ENCODE measurements at places on chromosomes 7 and 10.

DNA sequence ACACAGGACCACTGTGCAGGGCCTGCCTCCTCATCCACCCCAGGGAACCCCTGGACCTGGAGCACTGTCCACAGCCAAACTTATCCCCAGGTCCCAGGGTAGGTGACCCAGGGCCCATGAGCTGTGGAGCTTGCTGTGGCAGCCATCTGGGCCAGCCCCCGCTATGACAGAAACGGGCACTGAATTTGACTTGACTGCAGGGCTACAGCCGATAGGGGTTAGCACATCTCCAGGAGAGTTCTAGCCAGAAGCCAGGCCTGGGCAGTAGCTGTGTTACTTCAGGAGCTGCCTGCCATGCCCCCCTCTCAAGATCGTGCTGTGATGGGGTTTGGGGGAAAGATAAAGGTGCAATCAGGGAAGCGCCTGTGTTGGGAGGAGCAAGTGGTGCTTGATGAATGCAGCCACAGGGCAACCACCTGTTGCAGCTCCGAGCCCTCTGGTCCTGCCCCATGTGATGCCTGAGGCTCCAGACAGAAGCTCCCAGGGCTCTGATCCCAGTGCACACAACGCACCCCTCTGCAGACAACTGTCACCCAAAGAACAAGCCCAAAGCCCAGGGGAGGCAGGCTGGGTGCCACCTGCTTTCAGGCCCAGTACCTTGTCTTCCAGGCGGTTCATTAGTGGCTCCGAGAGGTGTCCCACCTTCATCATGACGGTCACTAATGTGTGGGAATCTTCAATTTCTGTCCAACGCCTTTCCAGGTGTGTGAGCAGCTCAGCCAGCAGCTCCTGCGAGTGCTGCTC lies 6.5 kb downstream of the TBRG4 start:
- no peak for DNase-seq

- DNase-seq: no peak
Observed at GRCh38 chr7:24965831-24966708, 13.9 kb downstream of the OSBPL3 start.

- no peak for DNase-seq
Observed at GRCh38 chr10:12709000-12709401, 292.5 kb downstream of the CCDC3 start.

DNA sequence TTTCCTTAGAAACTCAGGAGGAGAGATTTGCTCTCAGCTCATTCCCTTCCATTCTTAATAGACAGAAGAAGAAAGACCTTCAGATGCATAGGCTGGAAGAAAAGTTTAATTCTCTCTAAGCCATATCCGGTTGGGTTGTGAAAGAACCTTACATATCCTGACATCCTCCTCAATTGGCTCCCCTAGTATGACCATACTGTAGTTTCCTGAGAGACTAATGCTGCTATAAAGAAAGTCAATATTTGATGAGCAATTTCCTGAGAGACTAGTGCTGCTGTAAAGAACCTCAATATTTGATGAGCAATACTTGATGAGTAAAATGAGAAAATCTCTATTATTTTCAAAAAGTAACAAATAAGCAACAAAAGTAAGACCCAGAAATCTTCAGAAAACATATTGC lies 888.5 kb upstream of the SORCS1 start:
- no peak for DNase-seq

- no peak for DNase-seq
Observed at GRCh38 chr7:112049555-112050249, 156.5 kb downstream of the DOCK4 start.

DNA sequence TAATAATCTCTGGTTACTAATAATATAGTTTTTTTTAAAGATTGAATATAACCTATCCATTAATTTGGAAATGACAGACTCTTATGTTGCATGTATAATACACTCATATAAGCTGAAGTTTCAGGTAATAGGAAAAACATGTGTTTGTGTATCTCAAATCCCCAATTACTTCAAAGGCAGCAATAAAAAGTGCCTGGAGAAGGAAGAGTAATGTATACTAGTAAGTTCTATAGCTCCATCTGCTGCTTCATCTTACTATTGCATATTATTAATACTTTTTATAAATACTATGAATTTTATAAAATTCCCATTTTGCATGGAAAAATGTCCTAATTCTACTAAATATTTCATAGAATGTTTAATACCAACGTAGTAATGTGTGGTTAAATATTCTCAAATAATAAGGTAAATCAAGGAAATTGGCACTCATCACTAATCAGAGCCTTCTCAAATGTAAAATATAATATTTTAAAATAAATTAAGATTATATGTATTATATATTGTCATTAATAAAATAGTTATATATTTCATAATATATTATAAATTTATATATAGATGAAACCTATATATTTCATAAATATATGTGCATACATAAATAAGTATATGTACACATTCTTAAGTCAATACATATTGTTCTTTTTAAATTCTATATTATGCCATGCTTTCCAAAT lies 311.9 kb downstream of the HGF start:
- no peak for DNase-seq

DNA sequence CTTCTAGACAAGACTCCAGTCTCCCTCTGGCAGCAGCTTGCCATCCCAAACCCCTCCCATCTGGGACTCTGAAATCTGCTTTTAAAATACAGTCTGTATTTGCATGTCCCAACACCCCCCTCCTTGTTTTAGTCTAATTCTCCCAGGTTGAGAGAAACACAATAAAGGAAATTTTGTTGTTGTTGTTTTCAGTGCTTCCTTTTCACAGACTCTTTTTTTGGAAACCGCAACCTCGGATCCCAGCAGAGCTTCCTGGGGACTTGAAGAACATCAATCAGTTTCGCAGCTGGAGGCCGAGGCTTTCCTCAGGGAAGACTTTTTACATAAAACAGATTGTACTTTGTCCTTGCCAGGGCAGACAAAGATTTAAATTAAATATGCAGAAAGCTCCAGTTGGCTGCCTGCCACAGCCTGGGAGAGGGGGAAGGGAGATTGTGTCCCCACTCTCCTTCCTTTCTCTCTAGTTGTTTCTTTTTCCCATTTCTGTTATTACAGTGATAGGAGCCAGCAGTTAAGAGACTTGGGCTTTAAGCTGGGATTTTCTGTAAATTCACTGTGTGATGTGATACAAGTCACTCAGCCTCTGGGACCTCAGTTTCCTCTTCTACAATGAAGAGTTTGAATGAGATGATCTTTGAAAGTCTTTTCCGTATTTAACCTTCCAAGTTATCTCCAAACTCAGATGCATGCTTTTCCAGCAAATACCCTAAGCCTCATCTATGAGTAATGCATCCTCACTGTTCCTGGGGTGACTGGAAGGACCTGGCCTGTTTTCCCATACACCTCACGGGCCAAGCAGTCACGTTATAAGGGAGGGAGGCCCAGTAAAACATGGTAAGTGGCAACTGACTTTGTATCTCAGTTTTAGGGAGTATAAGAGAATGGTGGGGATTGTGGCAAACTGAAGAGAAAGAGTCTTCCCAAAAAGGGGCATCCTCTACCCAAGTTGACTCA lies 192.3 kb downstream of the REEP3 start:
- DNase-seq: no peak

DNA sequence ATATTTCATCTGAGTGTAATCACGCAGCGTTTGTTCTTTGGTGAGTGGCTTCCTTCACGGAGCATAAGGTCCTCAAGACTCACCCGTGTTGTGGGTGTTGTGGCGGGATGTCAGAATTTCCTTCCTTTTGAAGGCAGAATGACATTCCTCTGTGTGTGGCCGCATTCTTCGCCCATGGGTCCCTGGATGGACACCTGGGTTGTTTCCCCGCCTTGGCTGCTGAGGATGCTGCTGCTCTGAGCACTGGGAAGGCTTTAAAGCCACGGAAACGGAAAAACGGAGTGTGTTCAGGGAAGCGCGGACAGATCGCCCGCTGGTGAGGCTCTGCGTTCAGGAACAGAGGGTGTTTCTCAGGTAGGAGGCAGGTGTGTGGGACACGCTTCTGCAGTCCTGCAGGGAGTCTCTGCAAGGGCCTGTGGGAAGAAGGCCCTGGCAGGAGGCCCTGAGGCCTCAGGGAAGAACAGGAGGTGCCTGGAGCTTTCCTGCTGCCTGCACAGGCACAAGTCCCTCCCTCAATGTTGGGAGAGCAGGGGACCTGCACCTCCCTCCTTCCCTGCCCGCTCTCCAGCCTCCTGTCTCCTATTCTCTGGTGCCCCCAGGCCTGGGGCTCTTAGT lies 35.7 kb upstream of the SHH start:
- no peak for DNase-seq

GRCh38 chr7:51229620-51230323 lies 86.8 kb downstream of the COBL start:
- DNase-seq: no peak

DNA sequence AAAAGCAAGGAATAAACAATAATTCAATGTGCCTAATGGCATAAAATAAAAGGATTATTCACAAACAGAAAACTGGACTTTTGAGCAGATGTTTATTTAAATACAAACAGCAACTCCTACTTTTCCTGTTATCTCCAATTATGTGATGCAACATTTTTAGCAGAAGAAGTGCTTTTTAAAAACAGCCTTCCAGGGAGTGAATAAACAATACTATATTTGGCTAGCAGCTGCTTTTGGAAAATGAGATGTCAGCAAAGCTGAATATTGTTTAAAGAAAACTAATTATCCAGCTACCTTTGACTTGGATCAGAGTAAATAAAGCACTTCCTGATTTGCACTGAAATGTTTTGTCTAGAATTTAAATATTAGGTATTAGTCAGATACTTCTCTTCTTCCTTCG lies 23.2 kb downstream of the CDK1 start:
- DNase-seq: no peak

GRCh38 chr7:2981103-2981480 lies 62.6 kb downstream of the CARD11 start:
- no peak for DNase-seq

GRCh38 chr7:157739031-157739430 lies 402.2 kb downstream of the DNAJB6 start:
- no peak for DNase-seq

DNA sequence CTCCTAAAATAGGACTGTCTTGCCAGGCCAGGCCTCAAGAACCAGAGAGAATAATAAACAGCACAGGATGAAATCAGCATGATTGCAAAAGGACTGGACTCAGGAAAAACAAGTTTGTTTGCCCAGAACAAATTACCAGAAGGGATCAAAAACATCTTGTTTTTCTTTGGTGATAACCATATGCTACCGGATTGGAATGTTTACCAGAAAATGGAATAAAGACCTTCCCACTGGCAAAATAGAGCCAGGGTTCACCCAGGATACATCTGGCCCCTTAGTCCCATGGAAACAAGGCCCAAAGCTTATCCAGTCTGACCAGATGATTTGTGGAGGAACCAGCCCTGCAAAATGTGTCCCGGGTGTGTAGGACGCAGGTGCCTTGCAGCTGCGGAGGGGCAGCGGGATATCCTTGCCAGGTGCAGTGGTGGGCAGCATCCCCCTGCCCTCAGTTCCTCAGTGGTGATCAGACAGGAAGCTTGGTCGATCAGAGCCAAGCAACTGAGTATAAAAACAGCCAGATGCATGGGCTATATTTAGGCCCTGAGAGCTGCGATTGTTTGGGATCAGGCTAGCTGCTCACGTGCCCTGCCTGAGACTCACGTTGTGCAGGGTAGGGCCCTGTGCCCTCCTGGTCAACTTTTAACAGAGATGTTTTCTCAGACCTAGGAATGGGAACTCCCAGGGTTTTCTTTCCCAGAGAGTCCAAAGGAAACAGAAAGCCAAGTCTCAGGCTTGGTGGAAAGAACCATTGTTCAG lies 4.6 kb upstream of the ZNF22 start:
- no peak for DNase-seq

DNA sequence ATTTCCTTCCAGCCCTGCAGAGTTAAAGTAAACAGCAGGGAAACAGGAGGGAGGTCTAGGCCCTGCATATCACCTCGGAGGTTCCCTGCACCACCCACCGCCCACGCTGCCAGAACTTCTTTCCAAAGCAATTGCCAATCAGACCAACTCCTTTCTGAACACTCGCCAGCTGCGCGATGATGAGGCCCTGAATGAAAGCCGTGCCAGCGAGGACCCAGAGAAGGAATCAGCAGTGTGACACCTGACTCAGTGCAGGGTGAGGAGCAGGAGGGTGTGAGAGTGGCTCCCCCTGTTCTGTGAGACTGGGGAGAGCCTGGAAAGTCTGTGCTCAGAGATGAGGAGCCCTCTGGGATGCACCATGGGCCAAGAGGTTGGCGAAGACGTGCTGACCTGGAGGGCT lies 3.3 kb upstream of the TCERG1L start:
- DNase-seq: no peak

Data from HuH-7 (cell line).